Pancreas (tissue), 10 donors: ENCODE measurements at places on chromosomes 2 and 18. TPM values are rescaled to one million over a fixed set of nuclear protein-coding genes. Genes with fewer than 3 reads are reported as not detected.

GRCh38 chr2:70357684-70358071, 55.8 kb upstream of the FAM136A start:
- DNase-seq, result no peak
- no peaks in the 10 kb centered on the region for H3K36me3 ChIP-seq

DNA sequence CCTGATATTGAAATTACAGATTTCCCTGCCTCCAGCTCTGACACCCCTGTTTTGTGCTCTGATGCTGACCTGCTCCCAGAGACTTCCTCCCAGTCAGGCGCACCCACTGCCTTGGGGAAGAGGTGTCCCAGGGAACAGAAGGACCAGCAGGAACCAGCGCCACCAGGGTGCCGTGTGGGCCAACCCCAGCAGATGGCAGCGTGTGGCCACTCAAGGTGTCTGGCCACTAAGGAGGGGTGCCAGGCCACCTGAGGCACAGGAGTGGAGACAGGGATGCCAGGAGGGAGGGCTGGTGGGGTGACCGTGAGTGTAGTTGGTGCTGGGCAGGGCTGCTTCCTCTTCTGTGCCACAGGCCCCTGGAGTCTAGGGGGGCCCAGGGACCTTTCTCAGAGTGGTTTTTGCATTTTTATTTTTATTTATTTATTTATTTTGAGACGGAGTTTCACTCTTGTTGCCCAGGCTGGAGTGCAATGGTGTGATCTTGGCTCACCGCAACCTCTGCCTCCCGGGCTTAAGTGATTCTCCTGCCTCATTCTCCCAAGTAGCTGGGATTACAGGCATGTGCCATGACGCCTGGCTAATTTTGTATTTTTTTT, 56.0 kb downstream of the TEX44 start:
- no peaks in the 10 kb centered on the region for H3K4me1 ChIP-seq
- H3K36me3 ChIP-seq, result no peaks in the 10 kb centered on the region
- no peak overlapping the region for H3K4me3 ChIP-seq
- no peaks in the 10 kb centered on the region for H3K27me3 ChIP-seq
- DNase-seq, result peak; percentile 93
- no peak overlapping the region for H3K27ac ChIP-seq

DNA sequence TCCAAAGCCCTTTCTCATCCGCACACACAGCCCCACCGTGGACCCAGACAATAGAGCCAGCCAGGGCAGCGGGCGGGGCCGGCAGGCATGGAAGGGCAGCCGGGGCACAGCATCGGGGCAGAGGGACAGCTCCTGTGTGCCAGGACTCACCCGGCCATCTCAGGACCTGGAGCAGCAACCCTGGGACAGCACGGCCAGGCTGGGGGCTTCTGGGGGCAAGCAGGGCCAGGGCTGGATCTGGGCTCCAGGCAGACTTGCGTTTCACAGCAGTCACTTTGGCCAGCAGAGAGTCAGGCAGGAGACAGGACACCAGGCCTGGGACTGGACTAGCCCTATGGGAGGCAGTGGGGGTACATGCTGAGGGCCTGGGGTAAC, 15.5 kb downstream of the ANO7 start:
- no peaks in the 10 kb centered on the region for H3K4me1 ChIP-seq
- H3K27me3 ChIP-seq, result no peaks in the 10 kb centered on the region
- no peak overlapping the region for H3K4me3 ChIP-seq
- DNase-seq, result no peak
- no peak overlapping the region for H3K27ac ChIP-seq
- no peaks in the 10 kb centered on the region for H3K36me3 ChIP-seq

Gene GPC1
- 19.5 TPM for total RNA-seq

Gene GATA6
- total RNA-seq, result 36.4 TPM
